Endothelial cell (in vitro differentiated cells): ENCODE measurements at places on chromosomes 7 and 10. TPM values are rescaled to one million over a fixed set of nuclear protein-coding genes. Genes with fewer than 3 reads are reported as not detected.
A peak's percentile ranks its signal among the peaks of the same experiment; 100 is the strongest.

The KCNIP2 gene
- total RNA-seq = 7.7 TPM

DNA sequence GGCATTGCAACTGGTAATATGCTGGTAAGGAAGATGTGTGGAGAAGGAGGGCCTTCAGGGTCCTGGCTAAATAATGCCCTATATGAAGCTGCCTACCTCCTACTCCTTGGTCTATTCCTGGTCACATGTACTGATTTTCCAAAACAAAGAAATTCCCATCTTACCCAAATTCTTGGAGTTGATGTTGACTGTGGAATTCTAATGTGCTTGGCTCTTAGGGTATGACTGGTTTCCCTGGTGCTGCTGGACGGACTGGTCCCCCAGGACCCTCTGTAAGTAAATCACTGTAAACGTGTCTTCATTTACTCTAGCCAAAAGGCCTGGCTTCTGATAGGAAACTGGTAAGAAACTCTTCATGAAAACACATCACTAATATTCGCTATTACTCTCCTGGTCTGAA, 27.0 kb downstream of the COL1A2 start:
- DNase-seq = no peak

DNA sequence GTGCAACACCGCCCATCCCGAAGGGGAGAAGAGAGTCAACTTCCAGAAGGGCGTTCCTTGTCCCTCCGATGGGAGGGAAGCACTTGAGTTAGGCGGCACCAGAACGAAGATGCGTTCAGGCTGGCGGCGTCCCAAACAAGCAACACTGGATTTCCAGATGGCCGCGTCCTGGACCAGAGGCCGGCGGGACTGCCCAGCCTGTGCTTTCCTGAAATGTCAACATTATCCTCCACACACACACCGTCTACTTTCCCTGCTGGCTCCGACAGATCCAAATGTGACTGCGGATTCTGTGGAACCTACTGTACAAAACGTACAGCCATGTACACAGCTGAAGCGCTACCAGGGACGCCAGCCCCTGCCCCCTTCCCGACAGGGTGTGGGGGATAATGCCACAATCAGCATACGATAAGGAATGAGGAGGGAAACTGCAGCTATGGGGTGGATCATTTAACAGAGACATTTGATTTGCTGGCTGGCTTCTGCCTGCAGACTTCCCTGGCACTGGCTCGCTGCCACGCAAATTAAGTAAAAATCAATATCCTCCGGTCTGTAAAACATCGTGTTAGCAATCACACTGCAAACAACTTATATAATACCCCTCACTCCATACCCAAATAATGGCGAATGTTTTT, 82.1 kb downstream of the ZRANB1 start:
- no peak for DNase-seq

The OGDHL gene
- 7.5 TPM for total RNA-seq

GRCh38 chr7:94376281-94376680, 18.4 kb upstream of the COL1A2 start:
- no peak for DNase-seq

DNA sequence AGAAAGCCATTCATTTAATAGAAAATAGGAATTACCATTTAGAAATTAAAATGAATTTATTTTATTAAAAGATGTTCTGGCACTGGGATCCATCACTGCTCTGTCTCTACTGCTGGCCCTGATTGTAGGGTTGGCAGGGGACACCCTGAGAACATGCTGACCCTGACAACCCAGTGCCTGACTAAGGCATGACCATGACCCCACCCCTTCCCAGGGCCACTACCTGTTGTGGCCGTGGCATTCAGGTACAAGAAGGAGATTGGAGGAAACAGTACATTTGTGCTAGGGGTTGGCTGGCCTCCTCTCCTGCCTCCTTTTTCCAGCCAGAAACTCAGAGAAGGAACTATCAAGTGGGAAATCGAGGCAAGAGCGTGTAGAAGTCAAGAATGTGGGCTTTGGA, 197.0 kb upstream of the ZMIZ1 start:
- DNase-seq = no peak

DNA sequence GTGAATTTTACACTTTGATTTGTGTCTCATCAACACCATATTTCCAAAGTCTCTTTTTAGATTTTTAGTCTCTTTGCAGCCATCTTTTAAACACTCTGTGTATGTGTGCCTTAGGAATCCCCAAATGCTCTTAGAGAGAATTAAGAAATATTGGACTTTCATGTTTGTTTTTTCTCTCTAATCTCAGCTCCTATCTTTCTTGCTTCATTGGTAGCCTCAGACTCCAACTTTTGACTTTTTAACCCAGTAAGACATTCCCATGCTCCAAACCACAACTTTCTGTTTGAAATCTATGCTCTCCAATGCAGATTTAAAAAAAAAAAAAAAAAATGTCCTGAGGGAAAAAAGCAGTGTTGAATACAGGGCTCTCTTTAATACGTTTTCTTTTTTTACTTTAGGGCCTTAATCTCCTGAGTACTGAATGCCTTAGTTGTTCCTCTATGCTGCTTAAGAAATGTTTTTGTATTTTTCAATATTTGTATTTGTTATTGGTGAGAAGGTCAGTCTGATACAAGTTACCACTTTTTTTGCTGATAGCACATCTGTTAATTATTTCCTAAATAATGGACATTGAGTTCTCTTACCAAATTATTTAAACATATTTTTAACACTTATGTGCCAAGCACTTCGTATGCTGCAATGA, 489.9 kb downstream of the NXPH1 start:
- no peak for DNase-seq

GRCh38 chr10:29120216-29120615, 168.7 kb upstream of the LYZL1 start:
- DNase-seq = no peak

DNA sequence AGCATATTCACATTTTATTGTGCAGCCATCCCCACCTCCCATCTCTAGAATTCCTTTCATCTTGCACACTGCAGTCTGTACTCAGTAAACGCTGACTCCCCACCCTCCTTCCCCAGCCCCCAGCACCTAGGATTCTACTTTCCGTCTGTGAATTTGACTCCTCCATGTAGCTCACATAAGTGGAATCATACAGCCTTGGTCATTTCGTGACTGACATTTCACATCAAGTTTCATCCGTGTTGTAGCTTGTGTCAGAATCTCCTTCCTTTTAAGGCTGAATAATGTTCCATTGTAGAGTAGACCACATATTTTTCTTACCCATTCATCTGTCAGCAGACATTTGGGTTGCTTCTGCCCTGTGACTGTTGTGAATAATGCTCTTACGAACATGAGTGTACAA, 26.2 kb upstream of the TCERG1L start:
- DNase-seq = no peak

DNA sequence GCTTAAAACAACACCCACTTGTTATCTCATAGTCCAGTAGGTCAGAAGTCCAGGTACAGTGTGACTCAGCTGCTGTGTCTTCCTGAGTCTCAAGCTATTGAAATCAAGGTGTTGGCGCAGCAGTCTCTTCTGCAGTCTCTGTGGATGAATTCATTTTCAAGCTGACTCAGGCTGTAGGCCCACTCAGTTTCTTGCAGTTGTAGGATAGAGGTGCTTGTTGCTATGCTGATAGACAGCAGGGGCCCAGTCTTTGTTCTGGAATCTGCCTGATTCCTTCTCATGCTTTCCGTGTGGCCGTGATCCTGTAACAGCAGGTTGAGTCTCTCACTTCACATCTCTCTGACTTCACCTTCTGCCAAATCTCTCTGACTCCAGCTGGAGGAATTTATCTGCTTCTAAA, 400.4 kb upstream of the POM121L12 start:
- DNase-seq = no peak

The PTPRZ1 gene
- 2.5 TPM for total RNA-seq

GRCh38 chr7:35846816-35847412, 46.1 kb downstream of the SEPTIN7 start:
- no peak for DNase-seq

The CTAGE4 gene
- 3.3 TPM for total RNA-seq

GRCh38 chr7:19181634-19182033, 36.4 kb upstream of the FERD3L start:
- no peak for DNase-seq

The NUDT1 gene
- total RNA-seq = 14.2 TPM

GRCh38 chr7:11923376-11923930, 91.5 kb upstream of the THSD7A start:
- no peak for DNase-seq

GRCh38 chr7:124718032-124718766, 47.4 kb downstream of the GPR37 start:
- no peak for DNase-seq

DNA sequence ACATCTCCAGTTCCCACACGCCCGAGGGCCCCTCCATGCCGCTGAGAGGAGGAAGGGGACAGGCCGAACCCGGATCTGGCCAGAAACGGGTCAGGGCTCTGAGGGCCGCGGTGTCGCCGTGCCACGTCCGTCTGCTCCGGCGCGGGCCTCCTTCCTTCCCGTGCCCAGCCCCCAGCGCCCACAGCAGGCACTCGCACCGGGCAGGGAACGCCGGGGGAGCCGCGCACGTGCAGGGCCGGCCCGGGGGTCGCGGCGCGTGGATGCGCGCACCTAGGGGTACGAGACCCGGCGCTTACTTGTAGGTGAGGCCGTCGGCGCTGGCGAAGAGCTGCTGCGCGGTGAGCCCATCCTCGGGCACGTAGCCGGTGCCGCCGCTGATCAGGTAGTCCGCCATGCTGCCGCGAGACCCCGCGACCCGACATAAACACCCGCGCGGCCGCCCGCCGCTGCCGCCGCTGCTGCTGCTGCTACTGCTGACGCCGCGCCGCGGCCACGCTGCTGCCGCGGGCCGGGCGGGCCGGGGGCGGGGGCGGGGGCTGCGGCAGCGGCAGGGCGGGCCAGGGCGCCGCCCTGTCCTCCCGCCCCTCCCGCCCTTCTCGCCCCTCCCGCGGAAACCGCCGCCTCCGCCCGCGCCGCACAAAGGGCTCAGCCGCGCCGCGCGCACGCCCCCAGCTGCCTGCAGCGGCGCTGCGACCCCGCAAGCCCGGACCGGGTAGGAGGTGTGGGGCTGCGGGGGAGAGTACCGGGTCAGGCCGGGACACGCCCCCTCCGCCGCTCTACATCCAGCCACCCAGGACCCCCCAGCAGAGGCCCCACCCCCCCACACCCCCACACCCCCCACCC, 4.1 kb downstream of the IMPDH1 start:
- DNase-seq = peak; percentile 30
